ENCODE measurements at places on chromosomes 12 and 14.

GRCh38 chr12:109100741-109101140 lies 3.3 kb downstream of the UNG start:
- DNase-seq: no peak

GRCh38 chr14:103735815-103736545 lies 20.4 kb downstream of the ZFYVE21 start:
- DNase-seq: no peak

- DNase-seq: no peak
These were observed 63.9 kb downstream of the AACS start for GRCh38 chr12:125129179-125129571.

DNA sequence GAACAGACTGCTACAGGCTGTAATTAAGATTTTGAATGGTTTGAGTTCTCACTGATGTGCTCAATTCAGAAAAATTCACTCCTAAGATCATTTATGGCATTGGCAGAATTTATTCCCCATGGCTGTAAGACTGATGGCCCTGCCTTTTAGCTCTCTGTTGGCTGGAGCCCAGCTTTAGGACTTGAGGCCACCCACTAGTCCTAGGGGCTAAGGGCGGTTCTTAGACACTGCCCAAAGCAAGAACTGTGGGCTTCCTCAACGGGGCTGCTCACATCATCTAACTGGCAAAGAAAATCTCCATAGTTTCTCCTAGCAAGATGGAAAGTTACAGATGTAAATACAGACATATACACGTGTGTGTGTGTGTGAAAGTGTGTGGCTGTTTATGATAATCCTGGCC lies 3.4 kb upstream of the CCER1 start:
- DNase-seq: no peak

- no peak for DNase-seq
These were observed 33.7 kb downstream of the VWF start for GRCh38 chr12:6090803-6091202.

DNA sequence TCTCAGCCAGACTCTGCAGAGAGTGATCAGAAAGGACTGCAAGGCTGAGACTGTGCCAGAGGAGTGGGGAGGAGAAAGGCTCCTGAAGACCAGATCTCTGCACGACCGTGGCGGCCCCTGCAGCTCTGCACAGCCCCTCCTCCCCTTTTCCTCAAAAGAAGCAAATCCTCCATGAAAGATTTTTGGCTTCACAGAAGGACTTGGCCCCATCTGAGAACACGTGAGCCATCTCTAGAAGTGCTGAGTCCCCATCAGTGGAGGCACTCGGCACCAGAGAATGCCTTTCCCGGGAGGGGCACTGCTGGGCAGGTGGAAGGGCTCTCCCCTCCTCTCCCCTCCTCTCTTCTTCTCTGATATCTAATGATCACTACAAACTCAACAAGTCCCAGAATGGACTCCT lies 6.8 kb downstream of the FIGNL2 start:
- no peak for DNase-seq

DNA sequence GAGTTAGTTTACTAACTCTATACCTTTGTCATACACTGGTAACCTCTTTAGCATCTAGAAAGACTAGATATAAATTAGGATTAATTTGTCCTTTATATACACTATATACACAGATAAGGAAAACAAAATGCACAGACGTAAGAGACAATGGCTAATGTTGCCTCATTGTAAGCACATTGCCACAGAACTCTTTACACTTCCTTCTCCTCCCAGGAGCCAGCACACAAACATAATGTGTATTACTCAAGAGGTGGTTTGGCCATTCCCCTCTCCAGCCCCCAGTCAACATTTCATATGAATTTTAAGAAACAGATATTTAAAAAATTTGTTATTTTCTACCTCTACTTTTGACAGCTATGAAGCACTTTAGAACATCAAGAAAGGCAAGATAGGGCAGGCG lies 131.4 kb upstream of the OR4E1 start:
- DNase-seq: no peak

DNA sequence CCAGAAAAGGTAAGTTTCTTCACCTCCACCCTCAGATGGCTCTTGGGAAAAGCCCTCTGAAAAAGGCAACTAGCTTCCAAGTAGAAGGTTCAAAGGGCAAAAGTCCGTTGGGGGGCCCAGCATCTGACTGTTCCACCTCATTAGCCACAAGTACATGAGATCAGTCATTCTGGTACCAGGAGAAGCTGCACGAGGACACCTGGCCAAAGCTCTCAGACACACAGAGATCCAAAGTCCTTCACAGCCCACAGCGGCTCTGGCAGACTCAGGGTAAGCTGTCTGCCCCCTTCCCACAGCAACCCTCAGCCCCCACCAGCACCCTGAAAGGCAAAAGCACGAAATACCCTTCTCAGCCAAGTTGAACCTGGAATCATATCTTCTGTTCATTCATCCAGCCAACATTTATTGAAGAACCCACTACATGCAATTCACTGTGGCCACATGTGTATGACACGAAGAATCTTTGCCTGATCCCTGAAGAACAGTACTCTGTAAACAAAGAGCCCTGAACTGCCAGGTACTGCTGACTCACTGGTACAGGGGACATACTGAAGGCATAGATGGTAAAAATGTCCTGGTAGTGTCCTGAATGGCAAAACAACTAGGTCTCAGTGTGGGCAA lies 19.0 kb downstream of the SLC7A7 start:
- no peak for DNase-seq

GRCh38 chr12:64304571-64304970 lies 82.5 kb upstream of the KICS2 start:
- DNase-seq: no peak

DNA sequence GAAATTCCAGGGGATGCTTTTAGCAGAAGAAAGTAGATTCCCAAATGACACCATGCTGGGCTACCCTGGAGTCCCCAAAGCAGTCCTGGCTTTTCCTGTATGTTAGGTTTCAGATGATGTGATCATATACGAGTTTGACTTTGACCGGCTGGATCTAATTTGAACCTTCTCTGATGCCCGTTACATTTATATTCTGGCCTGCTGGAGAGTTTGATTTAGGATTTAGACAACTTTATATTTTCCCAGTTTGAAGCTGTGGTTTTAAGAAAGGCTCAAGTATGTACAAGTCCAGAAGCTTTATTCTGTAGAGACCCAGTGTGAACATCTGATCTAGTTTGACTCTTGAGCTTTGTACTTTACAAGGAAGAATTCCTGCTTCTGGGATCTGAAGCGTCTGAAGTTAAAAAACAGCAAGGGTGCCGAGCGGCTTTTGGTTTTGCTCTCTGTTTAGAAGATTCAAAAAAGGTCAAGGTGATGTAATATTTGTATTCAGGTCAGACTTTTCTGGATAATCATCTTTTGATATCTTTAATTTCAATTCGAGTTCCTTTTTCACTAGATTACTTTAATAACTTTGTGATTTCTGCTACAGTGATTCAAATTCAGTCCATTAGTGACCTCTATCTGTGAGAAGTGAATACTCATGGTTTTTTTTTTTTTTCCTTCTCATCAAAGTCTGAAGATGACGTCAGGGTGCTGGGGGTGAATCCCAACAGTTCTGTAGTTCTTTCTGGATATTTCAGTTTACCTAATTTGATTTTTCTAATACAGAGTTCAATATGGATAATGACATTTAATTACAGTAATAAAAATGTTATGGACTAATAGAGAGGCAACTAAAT lies 6.3 kb downstream of the FLRT2 start:
- DNase-seq: no peak

- DNase-seq: no peak
These were observed 28.2 kb downstream of the RPGRIP1 start for GRCh38 chr14:21308132-21308478.

DNA sequence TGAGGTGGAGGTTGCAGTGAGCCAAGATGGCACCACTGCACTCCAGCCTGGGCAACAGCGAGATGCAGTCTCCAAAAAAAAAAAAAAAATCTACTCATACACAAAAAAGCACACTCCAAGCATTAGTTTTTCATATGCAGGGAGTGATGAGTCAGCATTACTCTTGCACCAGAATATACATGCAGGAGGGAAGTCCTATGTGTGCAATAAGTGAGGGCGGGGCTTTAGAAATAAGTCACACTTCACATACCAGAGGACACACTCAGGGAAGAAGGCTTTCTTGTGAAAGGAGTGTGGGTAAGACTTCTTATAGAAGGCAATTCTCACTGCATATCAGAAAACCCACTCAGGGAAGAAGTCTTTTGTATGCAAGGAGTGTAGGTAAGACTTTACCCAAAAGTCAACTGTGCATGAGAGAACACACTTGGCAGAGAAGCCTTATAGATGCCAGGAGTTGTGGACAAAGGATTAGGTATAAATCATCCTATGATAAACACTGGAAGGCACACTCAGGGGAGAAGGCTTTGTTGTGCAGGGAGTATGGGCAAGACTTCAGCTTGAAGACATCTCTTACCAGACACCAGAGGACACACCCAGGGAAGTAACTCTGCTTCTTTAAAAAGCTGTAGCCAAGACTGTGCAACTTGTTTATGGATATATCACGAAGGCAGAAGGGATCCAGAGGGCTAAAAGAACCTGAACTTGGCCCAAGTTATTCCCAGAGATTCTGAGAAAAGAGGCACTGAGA lies 50.5 kb downstream of the ATF7 start:
- DNase-seq: no peak

DNA sequence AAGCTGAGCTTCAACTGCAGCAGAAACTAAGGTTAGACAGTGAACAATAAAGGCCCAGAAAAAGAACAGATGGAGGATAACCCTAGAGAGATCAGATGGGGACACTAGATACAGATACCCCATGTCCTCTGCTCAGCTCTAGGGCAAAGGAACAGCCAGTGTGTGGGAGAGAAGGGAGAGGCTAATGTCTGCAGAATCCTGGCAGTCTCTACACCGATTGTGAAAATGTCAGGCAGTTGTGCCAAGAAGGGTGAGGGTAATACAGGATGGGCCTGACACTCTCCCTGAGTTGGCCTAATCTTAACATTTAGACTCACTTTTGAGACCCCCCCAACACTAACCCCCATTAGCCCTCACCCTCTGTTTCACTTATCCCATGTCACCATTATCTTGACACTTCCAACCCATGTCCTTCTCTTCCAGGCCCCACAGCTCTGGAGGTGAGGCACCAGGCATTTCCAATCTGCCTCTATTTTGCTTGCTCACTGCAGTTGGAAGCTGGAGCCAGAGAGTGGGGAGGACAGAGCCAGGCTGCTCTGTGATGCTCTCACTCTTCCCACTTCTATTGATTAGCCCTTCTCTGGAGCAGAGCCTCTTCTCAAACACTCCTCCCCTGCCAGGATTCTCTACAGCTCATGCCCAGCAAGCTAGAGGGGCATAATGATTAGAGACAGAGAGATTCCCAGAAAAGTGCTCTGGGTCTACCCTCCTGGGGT lies 3.0 kb upstream of the BLOC1S1 start:
- DNase-seq: no peak

DNA sequence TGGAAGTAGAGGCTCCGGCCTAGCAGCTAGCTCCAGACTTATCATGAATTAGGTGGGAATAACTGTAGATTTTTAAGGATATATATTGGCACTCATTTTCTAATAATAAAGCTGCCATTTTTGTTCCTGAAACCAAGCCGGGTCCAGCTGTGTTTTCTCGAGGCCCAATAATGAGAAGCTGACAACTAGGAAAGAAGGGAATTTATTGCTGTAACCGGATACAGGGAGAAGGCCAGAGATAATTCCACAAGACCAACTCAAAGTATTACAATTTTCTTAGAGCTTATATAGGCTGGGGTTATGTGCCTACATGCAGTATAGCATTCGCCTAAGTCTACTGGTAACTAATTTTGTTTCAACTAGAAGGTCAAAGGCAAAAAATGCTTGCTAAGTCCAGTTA lies 122.3 kb upstream of the FBXO33 start:
- no peak for DNase-seq

DNA sequence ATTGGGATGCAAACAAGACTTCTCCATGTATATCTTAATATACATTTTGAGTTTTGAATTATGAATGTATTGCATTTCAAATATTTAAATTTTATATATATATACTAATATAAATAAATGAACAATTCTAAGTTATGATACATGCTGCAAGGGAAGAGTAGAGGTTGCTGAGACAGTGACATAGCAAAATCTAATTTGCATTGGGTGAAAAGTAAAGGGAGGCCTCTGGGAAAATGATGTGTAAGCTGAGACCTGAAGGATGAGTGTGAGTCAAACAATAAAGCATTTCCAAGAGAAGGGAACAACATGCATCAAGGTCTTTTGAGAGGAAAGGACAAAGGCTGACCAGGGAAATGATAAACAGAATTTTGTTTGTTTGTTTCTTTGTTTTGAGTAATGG lies 62.9 kb upstream of the PTPRQ start:
- no peak for DNase-seq

DNA sequence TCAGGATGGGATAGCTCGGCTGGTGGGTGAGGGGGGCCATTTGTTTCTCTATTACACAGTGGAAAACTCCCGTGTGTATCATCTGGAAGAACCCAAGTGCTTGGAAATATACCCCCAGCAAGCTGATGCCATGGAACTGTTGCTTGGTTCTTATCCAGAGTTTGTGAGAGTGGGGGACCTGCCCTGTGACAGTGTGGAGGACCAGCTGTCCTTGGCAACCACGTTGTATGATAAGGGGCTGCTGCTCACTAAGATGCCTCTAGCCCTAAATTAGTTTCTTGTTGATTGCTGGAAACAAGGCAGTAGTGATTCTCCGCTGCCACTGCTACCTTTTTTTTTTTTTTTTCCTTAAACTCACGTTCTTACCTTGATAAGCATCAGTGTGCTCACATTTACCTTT lies 1.9 kb downstream of the RIOX1 start:
- DNase-seq: no peak

- DNase-seq: no peak
These were observed 21.4 kb upstream of the RPLP0 start for GRCh38 chr12:120222288-120222832.

DNA sequence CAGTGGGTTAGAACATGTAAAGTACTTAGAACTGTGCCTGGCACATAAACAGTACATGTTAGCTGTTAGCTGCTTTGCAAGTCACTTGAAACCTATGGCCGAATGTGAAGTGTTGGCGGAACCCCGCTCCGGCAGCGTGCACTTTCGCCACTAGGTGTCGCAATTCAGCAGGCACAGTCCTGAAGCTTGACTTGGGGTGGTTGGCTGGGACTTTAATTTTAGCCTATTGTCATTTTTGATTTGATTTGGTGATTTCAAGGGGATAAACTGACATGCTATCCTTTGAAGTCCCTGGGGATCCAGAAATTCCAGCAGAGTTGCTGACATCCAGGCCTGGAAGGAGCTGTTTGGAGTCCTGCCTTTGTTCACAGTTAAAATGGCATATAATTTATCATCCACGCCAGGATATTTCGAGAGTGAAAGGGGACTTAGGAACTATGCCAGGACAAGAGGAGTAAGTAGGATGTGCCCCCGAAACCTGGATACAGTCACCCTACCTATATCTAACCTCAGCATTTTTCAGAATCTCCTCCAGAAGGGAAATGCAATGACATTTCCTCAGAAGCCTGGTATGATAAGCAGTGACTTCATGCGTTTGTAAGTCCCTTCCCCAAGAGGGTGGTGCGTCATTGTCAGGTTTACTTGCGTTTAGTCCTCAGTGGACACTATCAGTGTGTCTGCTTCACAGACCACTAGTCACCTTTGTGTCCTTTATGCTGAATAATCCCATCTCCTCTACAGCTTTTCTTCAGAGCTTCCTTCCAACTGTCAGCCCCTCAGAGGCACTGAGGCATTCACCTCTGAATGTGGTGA lies 3.5 kb upstream of the TSPAN9 start:
- peak; percentile 75 for DNase-seq

GRCh38 chr12:11089246-11089645 lies 2.9 kb downstream of the TAS2R43 start:
- no peak for DNase-seq

- DNase-seq: no peak
These were observed 56.6 kb downstream of the SUDS3 start for GRCh38 chr12:118432812-118433545.

Measured in NCI-H2227 treated with DMSO at 0.1 percent for 48 hours (cell line).